ENCODE measurements at places on chromosomes 4 and X.
A peak's percentile ranks its signal among the peaks of the same experiment; 100 is the strongest.

DNA sequence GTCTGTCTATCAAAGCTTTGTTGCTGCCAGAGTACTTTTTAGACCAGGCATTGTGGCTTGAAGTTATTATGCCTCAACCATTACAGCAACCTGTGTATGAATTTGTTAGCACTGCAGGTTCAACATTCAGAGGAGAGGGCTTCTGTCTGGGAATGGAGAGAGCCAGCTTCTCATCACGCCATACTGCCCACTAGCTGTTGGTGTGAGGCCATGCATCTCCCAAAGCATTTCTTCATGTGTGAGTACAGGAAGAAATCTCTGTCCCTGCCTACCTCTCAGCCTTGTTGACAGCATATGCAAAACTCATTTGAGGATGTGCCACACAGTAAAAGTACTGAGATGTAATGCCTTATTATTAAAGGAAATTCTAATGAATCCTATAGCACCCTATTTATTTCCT is 76.9 kb upstream of the PPARGC1A start:
- no peak overlapping the region for H3K27ac ChIP-seq
- H3K36me3 ChIP-seq, result no peaks in the 10 kb centered on the region
- no peaks in the 10 kb centered on the region for H3K27me3 ChIP-seq

DNA sequence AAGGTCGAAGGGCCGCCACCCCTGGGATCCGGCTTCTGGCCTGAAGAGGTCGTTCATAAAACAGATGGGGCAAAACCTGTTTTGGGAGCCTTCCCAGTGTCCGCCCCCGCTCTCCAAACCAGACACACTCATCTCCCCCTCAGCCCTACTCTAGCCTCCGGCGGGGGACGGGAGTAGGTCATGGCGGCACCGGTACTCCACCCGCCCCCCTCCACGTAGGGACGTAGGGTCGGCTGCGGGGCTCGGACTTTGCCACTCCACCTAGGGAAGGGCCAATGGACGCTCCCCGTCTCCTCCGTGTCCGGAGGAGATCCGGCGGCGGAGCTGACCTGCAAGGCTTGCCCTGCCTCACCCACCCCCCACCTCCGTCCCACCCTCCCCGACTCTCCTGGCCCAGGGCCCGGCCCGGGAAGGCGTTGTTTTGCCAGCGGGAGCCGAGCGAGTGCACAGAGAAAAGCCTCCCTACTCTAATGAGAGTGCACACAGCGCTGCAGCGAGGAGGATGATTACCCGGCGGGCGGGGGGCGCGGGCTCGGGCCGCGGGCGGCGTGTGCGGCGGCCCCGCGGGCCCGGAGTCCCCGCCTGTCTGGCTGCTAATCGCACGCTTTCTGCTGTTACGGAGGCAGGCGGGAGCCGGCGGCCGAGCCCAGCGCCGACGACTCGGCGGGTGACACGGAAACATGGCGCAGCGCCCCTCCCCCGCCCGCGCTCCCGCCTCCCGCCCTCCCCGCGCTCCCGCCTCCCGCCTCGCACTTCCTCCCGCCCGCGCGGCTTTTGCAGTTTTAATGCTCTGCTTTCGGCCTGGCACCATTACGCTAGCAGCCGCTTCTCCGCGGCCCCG is 8.3 kb upstream of the BCOR start:
- peaks cover 56% of the 10 kb centered on the region for H3K27me3 ChIP-seq
- H3K4me3 ChIP-seq, result peak overlapping the region; percentile 63
- no peaks in the 10 kb centered on the region for H3K36me3 ChIP-seq
- no peak overlapping the region for H3K27ac ChIP-seq
- peak; percentile 76 for DNase-seq
- H3K4me1 ChIP-seq, result peaks cover 23% of the 10 kb centered on the region

GRCh38 chr4:159137176-159137575 is 34.3 kb downstream of the RAPGEF2 start:
- DNase-seq, result peak; percentile 33
- H3K4me1 ChIP-seq, result peaks cover 18% of the 10 kb centered on the region
- H3K4me3 ChIP-seq, result no peak overlapping the region
- H3K36me3 ChIP-seq, result no peaks in the 10 kb centered on the region
- H3K27ac ChIP-seq, result 0 out of 2 replicates have a peak overlapping the region, but pooled peaks have one; percentile 11

- no peak overlapping the region for H3K27ac ChIP-seq
- no peak overlapping the region for H3K4me3 ChIP-seq
- no peaks in the 10 kb centered on the region for H3K27me3 ChIP-seq
- no peaks in the 10 kb centered on the region for H3K36me3 ChIP-seq
- no peaks in the 10 kb centered on the region for H3K4me1 ChIP-seq
- DNase-seq, result peak; percentile 29
Observed at GRCh38 chr4:109798866-109799265, 2.9 kb downstream of the CFI start.

DNA sequence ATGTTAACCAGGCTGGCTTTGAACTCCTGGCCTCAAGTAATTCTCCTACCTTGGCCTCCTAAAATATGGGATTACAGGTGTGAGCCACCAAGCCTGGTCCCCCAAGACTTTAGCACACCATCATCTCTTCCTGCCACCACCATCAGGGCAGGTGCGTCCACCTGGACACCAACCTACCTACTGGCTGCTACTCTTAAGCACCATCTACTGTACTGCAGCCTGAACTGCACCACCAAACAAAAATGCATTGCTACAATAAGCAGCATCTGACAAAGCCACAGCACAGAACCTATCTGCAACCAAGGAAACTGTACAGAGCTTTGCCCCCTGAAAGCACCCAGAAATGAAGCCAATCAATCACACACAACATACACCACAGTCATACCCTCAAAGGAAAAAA is 139.7 kb downstream of the EFHC2 start:
- no peak overlapping the region for H3K27ac ChIP-seq
- H3K36me3 ChIP-seq, result no peaks in the 10 kb centered on the region
- no peak overlapping the region for H3K4me3 ChIP-seq
- no peaks in the 10 kb centered on the region for H3K4me1 ChIP-seq
- peak; percentile 35 for DNase-seq

All from GM23338 (cell line).